Stimulated activated CD8-positive, alpha-beta memory T cell treated with anti-CD3 and anti-CD28 coated beads, Interleukin-15, amount 100 ng/mL, for 24 hours (primary cell): ENCODE measurements at places on chromosomes 2 and 18.

DNA sequence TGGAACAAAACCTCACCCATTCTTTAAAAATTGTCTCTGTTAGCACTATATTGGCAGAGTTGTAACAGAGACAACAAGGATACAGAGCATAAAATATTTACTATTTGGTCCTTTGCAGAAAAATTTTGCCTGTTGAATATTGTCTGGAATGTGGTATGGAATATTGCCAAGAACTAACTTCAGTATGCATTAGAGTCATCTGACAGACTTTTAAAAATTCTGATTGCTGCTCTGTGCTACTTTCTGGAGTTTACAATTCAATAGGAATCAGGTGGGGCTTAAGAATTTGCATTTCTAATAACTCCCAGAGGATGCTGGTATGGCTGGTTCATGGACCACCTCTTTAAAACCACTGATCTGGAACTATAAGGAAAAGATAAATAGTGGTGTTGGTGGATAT lies 32.8 kb upstream of the NYAP2 start:
- DNase-seq, result no peak

DNA sequence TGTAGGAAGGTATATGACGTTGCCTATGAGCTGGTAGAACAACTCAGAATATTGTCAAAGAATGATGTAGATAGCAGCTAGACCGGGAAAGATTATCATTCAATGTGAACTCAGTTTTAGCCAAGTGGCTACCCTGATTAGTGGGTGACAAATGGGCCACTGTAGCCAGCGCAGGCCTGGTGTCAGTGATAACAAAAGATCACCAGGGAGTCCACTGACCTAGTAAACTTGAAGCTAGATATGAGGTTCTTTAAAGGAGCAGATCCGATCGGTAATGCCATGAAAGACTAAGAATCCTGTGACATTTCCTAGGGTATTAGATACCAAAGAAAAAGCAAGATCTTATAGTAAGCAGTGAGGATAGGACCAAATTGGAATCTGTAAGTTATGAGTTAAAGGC lies 180.9 kb downstream of the GCA start:
- no peak for DNase-seq

GRCh38 chr2:68974251-68974650 lies at the start of gene GKN1:
Gene GKN1, plus strand, starts transcription at chr2:68974636. Its CDS starts 42 bp downstream, at chr2:68974678.
- DNase-seq, result no peak

GRCh38 chr18:75208155-75208835 lies 644 bp downstream of the PTGR3 start:
- DNase-seq, result peak; percentile 15

GRCh38 chr18:1965016-1965415 lies 606.3 kb downstream of the METTL4 start:
- DNase-seq, result no peak

GRCh38 chr18:76051396-76052226 lies 443.4 kb downstream of the ZNF516 start:
- no peak for DNase-seq

GRCh38 chr2:72145658-72146329 lies 1.9 kb downstream of the CYP26B1 start:
- no peak for DNase-seq

GRCh38 chr2:46383784-46384456 lies 86.7 kb downstream of the EPAS1 start:
- no peak for DNase-seq

DNA sequence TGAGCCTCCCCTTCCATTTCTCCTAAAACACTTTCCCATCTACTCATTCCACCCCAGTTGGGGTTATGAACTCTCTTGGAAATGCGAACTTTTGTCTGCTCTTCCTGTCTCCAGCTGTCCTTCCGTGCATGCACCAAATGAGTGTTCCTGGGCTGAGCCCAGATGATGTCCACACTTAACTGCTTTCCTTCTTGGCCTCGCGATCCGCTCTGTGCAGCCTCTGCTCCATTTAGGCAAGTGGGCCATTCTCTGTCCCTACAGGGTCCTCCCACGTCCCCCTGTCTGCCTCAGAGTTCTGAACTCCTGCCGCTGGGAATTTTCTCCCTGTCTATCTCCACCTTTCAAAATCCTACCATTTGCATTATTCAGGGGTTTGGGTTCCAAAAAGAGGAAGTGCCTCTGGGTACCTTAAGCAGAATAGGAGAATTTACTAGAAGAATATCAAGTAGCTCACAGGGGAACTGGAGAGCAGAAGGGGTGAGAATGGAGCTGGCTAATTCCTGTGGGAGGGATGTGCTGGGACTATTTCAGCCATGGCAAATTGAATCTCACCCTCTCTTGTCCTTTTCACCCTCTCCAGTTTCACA lies 4.7 kb upstream of the NCK2 start:
- no peak for DNase-seq

DNA sequence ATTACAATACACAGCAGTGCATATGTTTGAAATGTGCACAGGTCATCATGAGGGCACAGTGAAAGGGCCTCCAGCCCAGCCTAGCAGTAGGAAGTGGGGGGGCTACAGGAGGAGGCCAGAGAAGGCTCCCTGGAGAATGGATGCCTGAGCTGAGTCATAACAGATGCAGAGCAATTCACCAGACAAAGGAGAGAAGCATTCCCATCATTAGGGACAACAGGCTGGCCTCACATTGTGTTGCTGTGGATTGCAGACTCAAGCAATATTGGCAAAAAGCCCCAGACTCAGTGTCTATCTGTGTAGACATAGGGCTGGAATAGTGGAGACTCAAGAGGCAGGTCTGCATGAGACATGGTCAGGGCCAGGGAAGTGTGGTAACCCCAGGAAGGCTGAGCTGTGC lies 329.9 kb downstream of the DLGAP1 start:
- no peak for DNase-seq

DNA sequence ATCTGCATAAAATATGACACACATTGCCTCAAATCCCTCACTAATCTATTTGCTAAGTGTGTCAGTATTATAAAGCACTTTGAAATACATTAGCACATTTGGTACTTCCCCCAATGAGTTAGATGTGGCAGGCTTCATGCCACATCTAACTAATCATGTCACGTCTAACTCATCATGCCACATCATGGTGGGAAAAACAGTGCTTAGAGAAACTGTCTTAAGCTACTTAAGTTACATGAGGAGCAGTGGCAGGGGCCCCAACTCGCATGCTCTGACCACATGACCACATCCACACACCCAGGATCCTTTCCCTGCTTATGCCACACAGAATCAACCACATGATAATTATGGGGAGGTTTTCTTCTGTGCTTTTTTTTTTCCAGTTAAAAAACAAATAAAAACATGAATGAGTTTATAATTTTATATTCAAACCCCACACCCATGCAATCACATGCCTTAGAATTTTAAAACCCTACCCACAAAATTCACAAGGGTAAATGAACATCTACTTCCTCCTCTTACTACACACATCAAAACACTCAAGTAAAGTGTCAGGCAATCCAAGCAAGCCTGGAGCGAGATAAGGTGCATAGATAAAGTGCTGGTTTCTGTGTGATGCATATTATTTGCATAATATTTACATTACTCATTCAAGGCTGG lies 1.6 kb downstream of the ABCA12 start:
- DNase-seq, result no peak

- no peak for DNase-seq
Observed at GRCh38 chr2:127485051-127485693, 41.1 kb downstream of the IWS1 start.

GRCh38 chr2:241454837-241455485 lies 53.4 kb downstream of the STK25 start:
- DNase-seq, result no peak

DNA sequence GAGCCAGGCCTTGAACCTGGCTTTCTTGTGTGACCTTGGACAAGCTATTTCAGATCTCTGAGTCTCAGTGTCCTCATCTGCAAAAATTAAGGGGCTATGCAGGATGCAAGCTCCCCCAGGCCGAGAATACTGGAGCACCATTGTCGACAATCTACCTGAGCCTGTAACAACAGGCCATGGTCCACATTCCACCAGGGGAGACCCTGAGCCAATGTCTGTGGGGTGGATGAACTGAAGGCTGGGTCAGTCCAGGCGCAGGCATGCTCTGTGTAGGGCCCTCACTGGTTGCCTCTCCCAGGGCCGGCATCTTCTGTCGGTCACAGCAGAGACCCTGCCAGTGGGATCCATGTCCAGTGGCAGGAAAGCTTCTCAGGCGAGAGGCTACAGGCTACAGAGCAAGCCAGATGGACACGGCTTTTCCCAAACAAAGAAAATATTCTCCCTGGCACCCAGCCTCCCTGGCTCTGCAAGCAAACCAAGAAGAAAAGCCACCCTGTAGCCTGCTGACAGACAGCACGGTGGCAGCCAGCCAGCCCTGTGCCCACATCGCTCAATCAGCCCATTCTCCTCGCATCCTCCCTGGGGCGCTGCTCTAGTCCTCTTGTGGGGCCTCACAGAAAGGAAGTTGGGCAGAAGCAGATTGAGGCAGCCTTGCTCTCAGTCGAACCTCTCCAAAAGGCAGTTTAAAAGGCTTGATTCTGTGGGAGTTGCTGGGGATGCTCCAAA lies 48.7 kb upstream of the FZD7 start:
- DNase-seq, result no peak

GRCh38 chr2:233689501-233689900 lies 3.2 kb upstream of the UGT1A6 start:
- no peak for DNase-seq

DNA sequence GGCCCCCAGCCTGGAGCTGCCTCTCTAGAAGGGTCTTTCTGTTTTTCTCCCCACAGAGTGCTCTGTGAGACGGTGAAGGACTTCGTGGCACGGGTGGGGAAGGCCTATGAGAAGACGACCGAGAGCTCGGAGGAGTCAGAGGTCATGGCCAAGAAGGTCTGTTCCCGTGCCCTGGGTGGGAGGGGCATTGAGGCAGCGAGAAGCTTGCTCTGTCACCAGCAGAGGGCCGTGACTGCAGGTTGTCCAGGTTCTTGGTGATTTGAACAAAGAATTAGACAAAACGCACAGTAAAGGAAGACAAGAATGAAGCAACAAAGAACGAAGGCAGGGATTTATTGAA lies 93.9 kb downstream of the DGKD start:
- no peak for DNase-seq

- DNase-seq, result no peak
Observed at GRCh38 chr2:50538147-50538546, 493.8 kb downstream of the NRXN1 start.

DNA sequence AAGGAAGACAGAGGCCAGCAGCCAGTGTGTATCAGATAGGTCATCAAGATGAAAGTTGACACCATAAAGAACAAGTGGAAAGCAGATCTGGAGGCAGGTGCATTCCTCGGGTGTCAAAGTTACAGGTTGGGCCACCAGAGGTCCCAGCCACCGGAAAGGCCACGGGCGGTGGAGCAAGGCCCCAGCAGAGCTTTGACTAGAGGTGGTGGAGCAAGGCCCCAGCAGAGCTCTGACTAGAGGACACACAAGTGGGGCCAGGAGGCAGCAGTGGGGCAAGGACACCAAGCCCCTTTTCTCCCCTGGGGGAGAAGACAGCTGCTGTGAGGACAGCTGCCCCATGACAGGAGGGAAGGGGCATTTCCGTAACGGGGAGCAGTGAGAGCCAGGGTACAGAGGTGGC lies 115.1 kb downstream of the GYPC start:
- DNase-seq, result no peak

GRCh38 chr18:3704556-3705344 lies 254.8 kb downstream of the TGIF1 start:
- no peak for DNase-seq

DNA sequence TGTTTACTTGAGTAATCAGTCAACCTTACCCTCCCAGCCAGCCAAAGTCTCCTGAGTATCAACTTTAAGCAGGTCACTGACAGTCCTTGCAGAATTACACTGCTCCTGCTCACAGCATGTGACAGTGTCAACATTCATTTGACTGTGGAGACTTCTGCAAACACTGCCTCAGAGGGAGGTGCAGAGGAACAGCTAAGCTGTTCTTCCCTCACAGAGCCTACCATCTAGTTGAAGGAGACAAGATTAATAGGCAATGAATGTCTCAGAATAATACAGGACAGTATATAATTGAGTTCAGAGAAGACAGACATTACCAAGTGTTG lies 11.9 kb downstream of the SLC14A2 start:
- no peak for DNase-seq

DNA sequence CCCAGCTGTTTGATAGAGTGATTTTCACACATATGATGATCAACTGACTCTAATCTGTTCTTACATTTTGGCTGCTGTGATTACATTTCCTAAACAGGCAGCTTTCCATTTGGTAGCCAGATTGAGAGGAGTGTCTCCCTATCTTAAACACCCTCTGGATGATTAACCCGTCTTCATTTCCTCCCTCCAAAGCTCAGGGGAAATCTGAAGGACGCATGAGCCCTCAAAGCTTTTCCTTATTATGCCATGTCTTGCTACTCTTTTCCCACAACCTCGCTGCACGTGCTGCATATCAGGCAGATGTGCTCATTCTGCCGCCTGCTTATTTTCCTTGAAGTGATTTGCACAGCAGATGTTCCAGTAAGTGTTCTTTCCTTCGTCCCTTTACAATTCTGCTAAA lies 837.4 kb downstream of the LRRTM4 start:
- no peak for DNase-seq

- DNase-seq, result no peak
Observed at GRCh38 chr2:171852366-171852888, 41.6 kb downstream of the SLC25A12 start.

DNA sequence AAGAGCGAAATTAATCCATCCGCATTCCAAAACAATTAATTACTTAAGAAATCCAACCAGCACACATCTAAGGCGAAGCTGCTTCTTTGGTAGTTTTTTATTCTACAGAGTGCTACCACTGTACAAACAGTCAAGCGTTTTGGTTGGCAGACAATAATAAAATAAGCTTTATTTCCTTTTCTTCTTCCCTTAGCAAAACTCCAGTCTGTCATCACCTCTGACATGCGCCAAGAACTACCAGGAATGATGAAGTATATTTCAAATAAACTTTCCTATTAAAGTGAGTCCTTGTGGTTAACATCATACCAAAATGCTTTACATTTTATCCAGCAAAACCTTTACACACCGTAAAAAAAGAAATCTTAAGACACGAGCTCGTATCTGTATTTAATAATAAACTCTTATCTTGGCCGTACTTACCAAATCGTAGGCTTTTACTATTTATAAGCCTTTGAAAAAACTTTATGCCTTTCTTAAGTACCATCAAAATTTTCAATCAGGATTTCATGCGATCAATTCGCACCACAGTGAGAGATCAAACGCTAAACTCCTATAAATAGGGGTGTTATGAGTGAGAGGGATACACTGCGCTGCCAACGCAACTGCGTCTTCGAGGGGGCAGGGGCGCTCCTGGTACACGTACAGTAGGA lies 1.3 kb downstream of the ATL2 start:
- DNase-seq, result no peak

- no peak for DNase-seq
Observed at GRCh38 chr2:73238149-73238548, 4.0 kb downstream of the CCT7 start.
